ENCODE measurements at places on chromosomes 11 and 22.

DNA sequence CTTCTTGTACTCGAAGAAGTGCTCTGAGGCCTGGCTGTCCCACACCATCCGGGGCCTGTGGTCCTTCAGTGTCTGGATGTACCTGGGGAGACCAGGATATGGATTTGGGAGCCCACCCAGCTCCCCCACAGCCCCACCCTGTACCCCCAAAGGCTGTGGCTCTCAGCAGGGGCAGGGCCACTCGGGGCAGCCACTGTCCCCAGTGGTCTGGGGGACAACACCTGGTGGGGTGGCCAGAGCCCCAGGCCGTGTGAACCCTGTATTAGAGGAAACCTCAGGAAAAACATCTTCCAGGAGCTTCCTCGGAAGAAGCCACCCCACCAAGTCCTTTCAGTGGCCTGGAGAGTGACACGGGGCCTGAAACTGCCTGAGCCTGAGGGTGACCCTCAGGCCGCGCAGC lies 27.8 kb downstream of the TSPAN4 start:
- DNase-seq, result no peak

- no peak for DNase-seq
Measured at GRCh38 chr11:67344264-67344663, 9.1 kb downstream of the POLD4 start.

DNA sequence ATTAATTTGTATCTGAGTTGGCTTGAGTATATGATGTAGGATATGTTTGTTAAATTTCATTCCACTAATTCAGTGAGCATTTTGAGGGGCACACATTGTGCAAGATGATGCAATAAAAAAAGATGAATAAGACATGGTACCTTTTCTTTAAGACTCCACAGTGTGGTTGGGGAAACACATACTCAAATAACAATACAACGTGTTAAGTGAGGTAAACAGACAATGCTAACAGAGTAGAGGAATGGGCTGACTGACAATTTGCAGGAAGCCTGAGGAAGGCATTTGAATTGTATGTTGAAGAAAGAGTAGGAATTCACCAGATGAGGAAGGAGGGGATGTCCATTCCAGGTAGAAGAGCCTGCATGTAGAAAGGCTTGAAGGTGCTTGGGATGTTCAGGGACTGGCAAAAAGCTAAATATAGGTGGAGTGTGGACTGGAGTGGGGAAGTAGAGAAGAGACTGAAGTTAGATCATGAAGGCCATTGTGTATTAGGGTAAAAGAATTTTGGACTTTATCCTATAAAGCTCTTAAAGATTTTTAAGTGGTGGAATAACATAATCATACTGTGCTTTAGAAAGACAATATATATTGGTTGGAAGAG lies 6.8 kb downstream of the RNF169 start:
- DNase-seq, result no peak

DNA sequence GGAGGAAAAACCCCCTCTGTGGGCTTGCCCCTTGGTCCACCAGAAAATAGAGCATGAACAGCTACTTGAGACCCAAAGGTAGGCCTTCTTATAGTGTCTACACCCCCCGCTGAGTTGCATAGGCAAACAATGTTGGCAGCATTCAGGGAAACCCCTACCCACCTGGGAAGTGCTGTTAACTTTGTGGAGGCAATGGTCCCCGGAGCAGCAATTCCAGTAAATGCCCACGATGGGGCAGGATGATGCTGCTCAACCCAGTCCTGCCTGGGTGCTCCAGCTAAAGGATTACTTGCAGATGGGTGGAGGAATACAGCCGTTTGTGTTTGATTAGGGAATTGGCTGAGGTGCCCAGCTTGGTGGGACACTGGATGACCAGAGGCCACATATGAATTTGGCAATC lies 381.3 kb upstream of the ANO5 start:
- DNase-seq, result no peak

DNA sequence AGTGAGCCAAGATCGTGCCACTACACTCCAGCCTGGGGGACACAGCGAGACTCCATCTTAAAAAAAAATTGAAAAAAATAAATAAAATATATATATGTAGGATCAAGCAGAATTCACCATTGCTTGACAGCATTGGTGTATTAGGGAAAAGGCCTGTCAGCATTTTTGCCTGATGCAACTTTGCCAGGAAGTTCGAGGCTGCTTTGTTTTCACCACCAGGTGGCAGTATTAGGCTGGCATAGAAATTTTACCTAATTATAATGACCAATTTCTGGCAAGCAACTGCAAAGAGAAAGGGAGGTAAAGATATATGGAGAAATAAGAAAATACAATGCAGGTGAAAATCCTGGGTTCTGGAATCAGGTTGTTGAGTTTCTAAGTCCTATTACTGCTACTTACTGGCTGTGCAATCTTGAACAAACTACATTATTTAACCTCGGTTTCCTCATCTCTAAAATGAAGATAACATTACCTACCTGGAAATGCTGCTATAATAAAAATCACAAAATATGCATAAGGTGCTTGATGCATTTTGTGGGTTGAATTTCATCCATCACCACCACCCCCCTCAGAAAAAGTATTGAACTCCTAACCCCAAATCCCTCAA lies 24.7 kb downstream of the LAYN start:
- no peak for DNase-seq

DNA sequence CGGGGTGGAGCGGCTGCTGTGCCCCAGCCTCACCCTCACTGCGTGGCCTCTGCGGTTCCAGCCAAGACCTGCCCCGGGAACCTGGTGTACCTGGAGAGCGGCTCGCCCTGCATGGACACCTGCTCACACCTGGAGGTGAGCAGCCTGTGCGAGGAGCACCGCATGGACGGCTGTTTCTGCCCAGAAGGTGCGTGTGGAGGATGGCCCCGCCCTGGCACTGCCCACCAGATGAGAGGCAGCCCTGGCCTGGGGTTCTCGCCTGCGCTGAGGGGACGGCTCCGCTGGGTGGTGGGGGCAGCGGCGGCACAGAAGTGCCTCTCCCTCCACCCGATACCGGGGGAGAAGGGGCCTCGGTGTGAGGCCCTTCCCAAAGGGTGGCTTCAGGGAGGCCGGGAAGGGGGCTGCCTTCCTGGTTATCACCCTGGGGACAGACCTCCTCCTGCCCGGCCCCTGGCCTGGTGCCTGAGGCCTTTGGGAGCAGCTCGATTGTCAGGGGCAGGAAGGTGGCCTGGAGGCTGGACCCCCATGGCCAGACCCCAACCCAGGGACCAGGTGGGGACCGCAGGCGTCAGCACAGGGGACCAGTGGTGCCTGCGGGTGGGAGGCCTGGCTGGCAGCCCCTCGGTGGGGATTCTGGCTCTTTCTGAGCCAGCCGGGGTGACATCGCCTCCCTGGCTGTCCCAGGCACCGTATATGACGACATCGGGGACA lies 7.1 kb downstream of the MUC2 start:
- DNase-seq, result no peak

GRCh38 chr22:37154925-37155712 lies 5.4 kb upstream of the IL2RB start:
- DNase-seq, result no peak

DNA sequence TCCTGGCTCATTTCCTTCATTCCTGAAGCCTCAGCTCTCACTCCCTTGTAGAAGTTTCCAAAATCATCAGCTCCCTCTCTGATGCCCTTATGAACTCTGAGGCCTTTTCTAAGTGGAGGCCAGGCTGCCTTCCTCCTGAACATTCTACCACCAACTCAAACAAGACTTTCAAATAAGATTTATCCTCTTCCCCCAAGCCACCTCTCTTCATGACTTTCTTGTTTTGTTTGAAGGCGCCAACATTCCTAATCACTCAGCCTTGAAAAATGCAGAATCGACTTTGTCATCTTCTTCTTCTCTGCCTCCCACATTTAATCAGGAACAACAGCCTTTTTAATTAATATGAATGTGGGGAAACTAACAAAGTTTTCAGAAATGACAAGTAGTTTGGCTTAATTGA lies 927.9 kb downstream of the OPCML start:
- DNase-seq, result peak; percentile 18

DNA sequence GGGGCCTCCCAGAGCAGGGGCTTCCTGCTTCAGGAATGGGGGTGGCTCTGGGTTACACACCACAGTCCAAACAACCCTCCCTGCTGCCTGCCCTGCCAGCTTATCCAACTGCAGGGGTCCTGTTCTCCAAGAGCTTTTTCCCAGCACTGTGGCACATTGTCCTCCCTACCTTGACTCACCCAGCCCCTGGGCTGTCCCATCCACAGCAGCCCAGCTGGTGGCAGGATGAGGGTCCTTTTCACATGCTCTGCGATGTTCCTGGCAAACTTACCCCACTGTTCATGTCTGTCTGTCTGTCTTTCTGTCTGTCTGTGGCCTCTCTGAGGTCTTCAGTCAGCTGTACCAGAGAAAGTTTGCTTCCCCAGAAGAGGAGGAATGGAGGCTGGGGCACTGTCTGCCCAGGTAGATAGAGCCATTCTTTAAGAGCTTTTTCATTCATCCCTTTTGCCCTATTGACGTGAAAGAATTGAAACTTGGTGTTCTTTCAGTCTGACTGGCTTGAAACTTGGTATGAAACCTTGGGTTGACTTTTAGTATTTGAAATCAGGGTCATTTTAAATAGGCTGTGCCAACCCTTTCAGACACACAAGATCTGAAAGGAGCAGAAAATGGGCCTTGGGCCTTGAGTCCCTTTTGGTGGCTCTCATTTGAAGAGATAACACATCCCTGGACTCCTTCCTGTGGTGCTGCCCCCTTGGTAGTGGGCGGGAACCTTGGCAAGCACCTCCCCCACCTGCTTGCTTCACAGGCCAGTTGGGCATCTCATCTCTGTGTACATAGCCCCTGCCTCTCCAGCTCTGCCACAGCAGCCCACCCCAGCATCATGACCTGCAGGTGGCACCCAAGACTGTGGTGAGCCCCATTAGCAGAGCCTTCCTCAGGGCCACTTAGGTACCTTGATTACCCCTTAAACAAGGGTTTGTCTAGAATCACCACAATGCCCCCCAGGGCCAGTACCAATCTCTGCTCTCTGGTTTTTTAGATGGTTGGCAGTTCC lies 74.6 kb upstream of the SUSD2 start:
- no peak for DNase-seq

GRCh38 chr11:85903406-85903805 lies 48.2 kb downstream of the CCDC83 start:
- no peak for DNase-seq
